ENCODE measurements at places on chromosomes 11 and 22.

DNA sequence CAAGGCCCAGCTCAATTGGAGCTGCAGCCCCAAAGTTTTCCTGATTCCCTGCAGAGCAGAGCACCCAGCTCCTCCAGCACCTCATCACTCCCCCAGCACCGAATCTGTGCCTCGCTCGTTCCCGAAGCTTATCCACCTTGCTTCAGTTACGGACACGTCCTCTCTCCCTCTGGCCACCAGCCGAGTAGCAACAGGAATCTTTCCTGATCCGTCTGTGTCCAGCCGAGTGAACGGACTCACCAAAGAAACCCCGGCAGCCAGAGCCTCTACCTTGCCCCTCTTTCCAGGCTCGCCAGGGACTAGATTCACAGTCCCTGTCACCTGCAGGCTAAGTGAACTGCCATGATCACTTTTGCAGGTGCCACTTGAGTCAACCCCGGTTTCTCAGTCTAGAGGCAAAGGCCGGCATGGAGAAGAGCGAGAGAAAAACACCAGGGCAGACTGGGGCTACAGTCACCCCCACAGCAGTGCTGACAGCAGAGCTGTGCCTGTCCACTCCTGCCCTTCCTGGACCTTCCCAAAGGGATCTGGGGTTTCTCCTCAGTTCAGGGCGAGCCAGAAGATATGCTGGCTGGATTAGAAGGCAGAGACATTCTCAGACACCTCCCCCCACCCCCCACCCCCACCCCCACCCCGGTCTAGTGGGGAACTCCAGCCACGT, 32.3 kb downstream of the BID start:
- DNase-seq, result no peak

DNA sequence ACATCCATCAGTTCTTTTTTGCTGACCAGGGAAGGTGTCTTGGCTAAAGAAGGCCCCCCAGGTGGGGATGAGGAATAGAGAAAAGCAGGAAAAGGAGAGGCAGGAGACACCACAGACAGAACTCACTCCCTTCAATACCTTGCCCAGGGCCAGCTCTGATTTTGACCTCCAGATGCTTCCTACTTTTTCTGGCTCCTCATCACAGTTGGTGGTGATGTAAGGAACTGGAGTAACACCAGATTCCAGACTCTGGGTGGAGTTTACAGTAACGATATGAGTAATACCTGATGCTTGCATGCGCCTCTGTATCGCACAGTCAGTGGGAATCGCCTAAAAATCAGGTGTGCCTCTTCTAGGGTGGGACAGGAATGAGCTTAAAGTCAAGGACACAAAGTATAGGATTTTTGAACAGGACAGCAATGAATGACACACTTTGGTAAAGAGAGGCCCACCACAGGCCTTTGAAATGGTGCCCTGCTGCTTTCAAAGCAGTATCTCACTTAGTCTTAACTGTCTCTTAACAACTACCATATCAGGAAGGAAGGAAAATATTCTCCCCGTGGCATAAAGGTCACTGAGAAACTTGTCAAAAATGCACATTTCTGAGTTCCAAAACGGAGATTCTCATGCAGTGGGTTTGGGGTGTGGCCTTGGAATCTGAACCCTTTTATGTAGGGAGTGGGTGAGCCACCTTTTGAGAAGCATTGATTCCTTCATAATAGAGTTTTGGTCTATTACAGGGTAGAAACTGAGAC, 140.8 kb downstream of the SNX19 start:
- DNase-seq, result no peak

- no peak for DNase-seq
These were observed 1.6 kb downstream of the IPO7 start for GRCh38 chr11:9386086-9386485.

- DNase-seq, result no peak
These were observed 836 bp upstream of the RBM4 start for GRCh38 chr11:66637557-66638176.

DNA sequence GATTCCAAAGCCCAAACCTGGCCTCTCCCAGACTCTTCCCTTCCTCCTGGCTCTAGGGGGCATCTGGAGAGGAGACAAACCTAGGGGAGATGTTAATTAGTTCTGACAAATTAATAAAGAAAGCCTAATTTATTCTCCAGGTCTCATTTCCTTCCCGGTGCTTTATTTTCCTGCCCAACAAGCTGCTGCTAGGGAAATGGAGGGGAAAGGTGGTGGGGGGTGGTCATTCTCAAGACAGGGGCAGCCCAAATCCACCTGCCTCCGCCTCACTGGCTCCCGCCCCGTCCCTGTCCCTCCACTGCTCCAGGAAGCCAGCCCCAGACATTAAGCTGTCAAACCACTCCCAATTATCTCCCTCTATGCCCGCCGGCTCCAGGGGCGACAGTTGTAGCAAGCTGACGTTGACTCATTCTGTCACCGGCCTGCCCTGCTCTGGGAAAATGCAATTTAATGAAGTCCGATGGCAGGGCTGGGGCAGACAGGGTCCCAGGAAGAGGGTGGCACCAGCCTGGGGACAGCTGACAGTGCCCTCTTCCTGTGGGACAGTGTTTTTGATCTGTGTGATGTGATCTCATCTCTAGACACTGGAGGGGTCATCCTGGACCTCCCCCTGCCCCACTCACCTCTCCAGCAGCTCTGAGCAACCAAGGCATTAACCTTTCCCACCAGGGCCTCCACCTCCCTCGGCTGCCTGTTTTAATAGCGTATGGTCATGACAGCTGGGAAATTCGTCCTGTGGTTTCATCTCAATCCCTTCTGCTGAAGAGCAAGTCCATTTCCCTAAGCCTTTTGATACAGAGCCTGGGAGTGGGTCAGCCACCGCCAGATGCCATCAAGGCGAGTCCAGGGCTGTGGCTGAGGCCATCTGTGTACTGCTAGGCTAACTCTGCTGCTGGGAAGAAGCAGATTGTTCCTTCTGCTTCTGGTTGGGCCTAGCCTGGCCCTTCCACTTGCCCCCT, 27.1 kb downstream of the NECTIN1 start:
- no peak for DNase-seq

- DNase-seq, result no peak
These were observed 71.2 kb downstream of the KIRREL3 start for GRCh38 chr11:126929179-126930061.

- no peak for DNase-seq
These were observed 320.3 kb upstream of the ZC3H12C start for GRCh38 chr11:109772892-109773291.

All from stimulated activated CD4-positive, alpha-beta T cell treated with anti-CD3 and anti-CD28 coated beads, TNF-alpha, amount 100 ng/mL, for 24 hours (primary cell).